ENCODE measurements at places on chromosomes 11 and 22.

- DNase-seq: no peak
Observed at GRCh38 chr11:115555336-115556090, 51.3 kb upstream of the CADM1 start.

DNA sequence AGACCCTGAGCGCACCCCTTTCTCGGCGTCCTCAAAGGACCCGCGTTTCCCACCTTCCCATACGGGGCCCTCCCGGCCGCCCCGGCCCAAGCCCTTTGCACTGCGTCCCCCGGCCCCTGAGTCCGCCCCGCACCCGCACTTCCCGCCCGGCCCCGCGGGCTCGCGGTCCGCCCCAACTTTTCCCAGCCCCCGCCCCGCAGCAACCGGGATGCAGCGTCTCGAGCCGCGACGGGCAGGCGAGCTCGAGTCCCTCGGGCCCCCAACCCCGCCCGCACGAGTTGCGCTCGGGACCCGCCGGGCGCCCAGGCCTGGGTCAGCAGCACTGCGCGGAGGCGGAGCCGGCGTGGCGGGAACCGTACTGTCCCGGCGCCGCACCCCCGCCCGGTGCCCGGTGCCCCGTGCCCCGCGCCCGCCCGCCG, 371 bp downstream of the SMCO4 start:
- no peak for DNase-seq

GRCh38 chr11:17960091-17960490, 52.8 kb downstream of the SERGEF start:
- DNase-seq: no peak

DNA sequence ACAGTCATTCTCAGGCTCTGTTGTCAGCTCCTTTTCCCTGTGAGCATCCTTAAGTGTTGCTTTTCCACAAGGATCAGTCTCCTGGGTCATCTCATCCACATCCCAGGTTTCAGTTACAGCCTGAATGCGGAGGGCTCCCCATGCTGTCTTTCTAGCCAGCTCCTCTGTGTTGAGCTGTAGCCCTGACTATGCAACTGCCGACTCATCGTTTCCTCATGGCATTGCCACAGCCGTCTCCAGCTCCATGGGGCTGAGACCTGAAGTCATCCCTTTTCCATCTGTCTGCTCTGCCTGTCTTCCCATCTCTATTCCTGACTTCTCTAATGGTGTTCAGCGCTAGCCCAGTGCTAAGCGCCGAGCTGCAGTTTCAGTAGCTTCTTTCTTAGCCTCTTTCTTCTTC, 11.8 kb downstream of the SAMM50 start:
- DNase-seq: no peak

DNA sequence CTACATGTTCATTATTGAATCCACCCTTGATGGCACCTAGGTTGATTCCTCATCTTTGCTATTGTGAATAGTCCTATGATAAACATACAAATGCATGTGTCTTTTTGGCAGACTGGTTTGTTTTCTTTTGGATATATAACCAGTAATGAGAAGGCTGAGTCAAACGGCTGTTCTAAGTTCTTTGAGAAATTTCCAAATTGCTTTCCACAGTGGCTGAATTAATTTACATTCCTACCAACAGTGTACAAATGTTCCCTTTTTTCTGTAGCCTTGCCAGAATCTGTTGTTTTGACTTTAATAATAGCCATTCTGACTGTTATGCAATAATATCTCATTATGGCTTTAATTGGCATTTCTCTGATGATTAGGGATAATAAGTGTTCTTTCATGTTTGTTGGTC, 184.9 kb downstream of the CASP12 start:
- DNase-seq: no peak
